Kidney epithelial cell (primary cell): ENCODE measurements at places on chromosomes 2 and 18. TPM values are rescaled to one million over a fixed set of nuclear protein-coding genes. Genes with fewer than 3 reads are reported as not detected.

Gene SPATA3
- not detected in 2 replicates for total RNA-seq

Gene NAT8
- not detected in 2 replicates for total RNA-seq

Gene TM4SF20
- not detected in 2 replicates for total RNA-seq

Gene PROC
- 1.4 and 2.9 TPM in 2 replicates for total RNA-seq

Gene PIEZO2
- 1.1 and 1.8 TPM in 2 replicates for total RNA-seq

Gene NEU2
- total RNA-seq: not detected in 2 replicates

Gene CLHC1
- total RNA-seq: 5.8 and 16.5 TPM in 2 replicates

DNA sequence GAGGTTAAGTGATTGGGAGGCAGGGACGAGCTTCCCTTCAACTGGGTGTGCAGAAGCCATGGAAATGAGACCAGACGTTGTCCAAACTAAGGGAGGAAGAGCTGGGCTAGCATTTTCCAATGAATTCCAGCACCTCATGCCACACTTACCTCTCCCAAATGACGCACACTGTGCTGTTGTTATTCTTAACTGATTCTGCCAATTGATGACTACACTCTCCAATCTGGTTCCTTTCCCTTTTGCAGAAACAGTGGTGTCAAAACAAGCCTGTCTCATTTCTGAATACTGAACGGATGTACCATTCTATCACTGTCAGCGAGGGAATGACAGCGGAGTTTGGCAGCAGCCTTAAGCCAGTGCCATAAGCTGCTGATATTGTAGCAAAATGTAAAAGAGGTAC, 380.5 kb upstream of the HNRNPA3 start:
- DNase-seq: no peak

GRCh38 chr2:141439524-141439923, 691.3 kb downstream of the LRP1B start:
- peak; percentile 4 for DNase-seq

DNA sequence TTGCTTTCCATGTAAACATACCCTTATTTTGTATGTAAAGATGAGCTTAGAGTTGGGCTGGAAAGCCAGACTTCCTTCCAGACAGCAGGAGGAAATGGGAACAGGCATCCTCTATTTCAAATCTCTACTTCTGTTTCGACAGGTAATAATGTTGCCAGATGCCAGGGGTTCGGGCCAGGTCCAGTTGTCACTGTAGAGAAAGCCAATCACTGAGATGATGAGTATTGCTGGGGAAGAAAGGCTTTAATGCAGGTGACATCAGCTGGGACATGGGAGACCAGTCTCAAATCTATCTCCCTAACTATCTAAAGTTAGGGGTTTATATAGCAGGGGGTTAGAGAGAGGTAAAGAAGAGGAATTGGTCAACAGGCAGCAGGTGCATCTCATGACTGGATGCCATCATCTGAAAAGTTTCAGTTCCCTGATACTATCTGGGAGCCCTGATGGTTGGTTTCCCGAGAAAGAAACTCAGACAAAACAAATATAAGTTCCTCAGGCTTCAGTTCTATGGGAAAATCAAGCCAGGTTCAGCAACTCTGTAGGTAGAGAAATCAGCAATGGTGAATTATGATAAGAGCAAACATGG, 9.3 kb upstream of the MTCL1 start:
- no peak for DNase-seq

DNA sequence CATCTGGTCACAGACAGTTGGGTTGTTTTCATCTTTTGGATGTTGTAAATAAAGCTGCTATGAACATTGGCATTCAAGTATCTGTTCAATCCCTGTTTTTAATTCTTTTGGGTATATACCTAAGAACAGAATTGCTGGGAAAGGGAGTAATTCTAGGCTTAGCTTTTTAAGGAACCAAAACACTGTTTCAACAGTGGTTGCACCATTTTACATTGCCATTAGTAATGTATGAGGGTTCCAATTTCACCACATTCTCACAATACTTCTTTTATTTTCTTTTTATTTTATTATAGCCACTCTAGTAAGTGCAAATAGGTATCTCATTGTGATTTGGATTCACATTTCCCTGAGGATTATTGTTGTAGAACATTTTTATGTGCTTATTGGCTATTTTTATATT, 108.9 kb upstream of the GLS start:
- DNase-seq: no peak

- DNase-seq: no peak
Observed at GRCh38 chr2:15300624-15301573, 260.2 kb downstream of the NBAS start.

- DNase-seq: no peak
Observed at GRCh38 chr2:112658839-112659667, 13.3 kb downstream of the SLC20A1 start.

GRCh38 chr2:143686585-143687164, 557.5 kb downstream of the ARHGAP15 start:
- peak; percentile 4 for DNase-seq

GRCh38 chr2:80149991-80150390, 154.6 kb downstream of the LRRTM1 start:
- no peak for DNase-seq

DNA sequence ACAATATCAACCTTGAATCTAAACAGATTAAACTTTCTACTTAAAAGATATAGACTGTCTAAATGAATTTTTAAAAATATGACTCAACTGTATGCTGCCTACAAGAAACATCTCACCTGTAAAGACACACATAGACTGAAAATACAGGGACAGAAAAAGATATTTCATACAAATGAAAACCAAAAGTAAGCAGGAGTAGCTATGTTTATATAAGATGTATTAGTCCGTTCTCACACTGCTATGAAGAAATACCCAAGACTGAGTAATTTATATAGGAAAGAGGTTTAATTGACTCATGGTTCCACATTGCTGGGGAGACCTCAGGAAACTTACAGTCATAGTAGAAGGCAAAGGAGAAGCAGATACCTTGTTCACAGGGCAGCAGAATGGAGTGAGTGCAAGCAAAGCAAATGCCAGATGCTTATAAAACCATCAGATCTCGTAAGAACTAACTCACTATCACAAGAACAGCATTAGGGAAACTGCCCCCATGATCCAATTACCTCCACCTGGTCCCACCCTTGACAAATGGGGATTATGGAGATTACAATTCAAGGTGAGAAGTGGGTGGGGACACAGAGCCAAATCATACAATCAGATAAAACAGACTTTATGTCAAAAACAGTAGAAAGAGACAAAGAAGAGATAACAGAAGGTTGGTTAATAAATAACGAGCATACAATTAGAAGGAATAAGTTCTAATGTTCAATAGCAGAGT, 214.4 kb upstream of the SLC39A10 start:
- no peak for DNase-seq

DNA sequence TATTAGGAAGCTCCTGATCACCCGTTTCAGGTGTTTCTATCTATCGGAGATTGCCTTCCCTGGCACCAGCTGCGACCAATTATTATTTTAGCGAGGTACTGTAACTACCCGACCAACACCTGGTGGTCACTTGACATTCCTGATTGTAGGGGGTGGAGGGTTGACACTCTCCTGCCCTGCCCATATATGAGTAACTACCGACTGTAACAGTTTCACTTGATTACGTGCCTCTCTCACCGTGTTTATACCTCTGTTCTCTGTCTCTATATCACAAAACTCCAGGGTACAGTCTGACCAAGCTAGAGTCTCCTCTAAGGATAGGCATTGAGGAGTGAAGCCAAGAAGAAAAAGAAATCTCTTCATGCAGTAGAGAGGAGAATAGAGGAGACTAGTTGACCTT, 268.0 kb upstream of the LRATD1 start:
- DNase-seq: no peak

- peak; percentile 81 for DNase-seq
Observed at GRCh38 chr2:75592030-75592429, 31.3 kb upstream of the EVA1A start.
